ENCODE measurements at places on chromosomes 7 and 10. TPM values are rescaled to one million over a fixed set of nuclear protein-coding genes. Genes with fewer than 3 reads are reported as not detected.

IGFBP3 gene
- total RNA-seq = 1.1 TPM

UCMA gene
- not detected for total RNA-seq

NPC1L1 gene
- total RNA-seq = not detected

STEAP2 gene
- 134 TPM for total RNA-seq

HOXA5 gene
- not detected for total RNA-seq

VGF gene
- 14.4 TPM for total RNA-seq

MORN4 gene
- 13.4 TPM for total RNA-seq

CALHM3 gene
- total RNA-seq = not detected

SFTPD gene
- not detected for total RNA-seq

ACTR3C gene
- total RNA-seq = 4.5 TPM

PRF1 gene
- not detected for total RNA-seq

PLEKHS1 gene
- 0.09 TPM for total RNA-seq

SKAP2 gene
- 1.7 TPM for total RNA-seq

EEF1AKMT2 gene
- 32.2 TPM for total RNA-seq

OPN1SW gene
- total RNA-seq = not detected

SPDYE6 gene
- total RNA-seq = not detected

PLPP4 gene
- not detected for total RNA-seq

FKBP9 gene
- 28.6 TPM for total RNA-seq

All from A673 (cell line).